H9 (cell line): ENCODE measurements at places on chromosomes 7 and 10.

- DNase-seq = no peak
Measured at GRCh38 chr10:63164166-63164623, 31.1 kb downstream of the NRBF2 start.

DNA sequence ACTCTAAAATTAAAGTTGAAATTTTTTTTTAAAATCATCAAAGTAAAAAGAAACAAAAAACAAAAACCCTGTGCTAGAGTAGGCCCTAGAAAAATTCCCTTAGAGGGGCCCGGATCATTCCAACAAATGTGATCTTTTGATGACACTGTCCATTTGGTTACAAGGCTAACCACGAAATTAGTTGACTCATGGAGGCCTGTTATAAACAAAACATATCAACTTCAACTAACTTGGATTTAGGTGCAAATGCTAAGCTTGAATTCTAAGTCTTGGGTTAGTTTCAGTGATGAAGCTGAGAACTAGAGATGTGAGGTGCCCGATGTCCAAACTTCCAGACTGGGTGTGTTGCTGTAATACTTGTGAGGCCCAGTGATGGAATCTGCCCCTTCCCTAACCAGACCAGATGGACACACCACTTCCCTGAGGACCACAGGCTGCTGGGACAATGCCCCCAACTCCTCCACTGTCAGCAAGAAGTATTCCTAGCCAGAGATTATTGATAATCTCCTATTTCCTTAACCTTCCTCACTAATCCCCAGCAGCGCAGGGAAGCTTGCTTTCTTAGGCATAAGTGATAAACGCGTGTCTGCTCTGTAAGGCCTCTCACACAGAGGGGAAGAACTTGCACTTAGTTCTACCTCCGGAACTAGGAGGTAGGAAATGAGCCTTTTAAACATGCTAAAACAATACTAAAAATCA, 108.7 kb downstream of the RAPGEF5 start:
- DNase-seq = no peak

DNA sequence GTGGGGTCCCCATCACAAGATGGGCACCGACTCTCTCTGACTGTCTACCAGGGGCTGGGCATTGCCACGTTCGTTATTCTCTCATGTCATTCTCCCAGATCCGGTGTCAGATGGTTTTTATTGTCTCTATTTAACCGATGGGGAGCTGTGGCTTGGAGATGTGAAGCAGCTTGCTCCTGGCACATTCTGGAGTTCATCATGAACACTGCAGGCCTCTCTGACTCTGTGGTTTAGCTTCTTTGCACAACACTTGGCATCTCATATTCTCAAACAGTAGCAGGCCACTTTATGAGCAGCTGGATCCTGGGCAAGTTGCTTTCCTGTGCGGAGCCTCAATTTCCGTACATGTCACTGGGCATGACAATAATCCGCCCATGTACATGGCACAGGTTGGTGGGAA, 119.9 kb downstream of the LRRC18 start:
- DNase-seq = no peak

DNA sequence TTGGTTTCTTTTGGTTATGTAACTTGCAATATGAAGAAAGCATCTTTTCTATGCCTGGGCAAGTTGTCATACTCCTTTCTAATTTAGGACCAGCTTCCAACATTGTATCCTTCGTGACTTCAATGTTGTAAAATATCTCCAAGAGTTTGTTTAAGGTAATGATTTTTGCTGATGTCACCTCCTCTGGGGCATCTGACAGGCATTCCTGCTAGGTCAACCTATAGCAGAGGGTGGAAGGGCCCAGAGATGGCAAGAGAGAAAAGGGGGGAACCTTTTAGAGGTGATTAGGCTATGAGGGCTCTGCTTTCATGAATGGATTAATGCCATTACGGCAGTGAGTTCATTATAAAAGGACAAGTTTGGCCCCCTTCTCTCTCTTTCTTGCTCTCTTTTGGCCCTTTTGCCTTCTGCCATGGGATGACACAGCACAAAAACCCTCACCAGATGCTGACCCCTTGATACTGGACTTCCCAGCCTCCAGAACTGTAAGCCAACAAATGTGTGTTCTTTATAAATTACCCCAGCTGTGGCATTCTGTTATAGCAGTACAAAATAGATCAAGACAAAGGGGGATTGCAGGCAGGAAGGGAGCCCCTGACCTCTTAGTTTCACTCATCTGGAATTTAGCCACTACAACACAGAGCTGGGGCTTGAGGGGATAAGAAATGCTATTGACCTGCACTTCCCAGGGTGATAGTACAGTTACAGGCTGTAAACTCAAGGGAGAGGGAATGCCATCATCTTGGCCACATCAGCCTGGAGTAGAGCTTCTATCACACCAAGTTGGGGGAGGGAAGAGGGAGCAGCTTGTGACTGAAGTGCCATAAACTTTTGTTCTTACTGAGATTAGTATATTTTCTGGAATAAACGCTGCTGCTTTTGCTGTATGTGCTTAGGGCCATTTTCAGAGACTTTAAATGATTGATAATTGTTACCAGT, 195.9 kb downstream of the CFTR start:
- no peak for DNase-seq

DNA sequence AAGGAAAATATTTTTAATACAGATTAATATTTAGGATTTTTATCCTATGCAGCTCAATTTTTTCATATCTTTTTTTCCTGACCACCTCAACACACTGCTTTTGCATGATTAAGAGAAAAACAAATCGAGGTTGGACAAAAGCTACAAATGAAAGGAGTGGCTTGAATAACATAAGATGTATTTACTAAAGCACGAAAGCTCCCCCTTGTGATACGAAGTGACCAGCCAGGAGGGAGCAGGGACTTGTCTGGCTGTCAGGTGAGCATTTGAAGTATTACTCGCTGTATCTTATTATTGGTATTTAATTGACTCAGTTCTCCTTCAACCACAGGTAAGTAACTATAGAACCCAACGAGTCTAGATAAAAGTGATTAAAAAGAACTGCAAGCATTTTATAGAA, 265.2 kb upstream of the PHF14 start:
- peak; percentile 52 for DNase-seq
